ENCODE measurements at places on chromosomes 7 and 10. TPM values are rescaled to one million over a fixed set of nuclear protein-coding genes. Genes with fewer than 3 reads are reported as not detected.

The GPR15LG gene
- polyA plus RNA-seq = not detected

The SRRM3 gene
- not detected for polyA plus RNA-seq

The ZNF727 gene
- 0.42 TPM for polyA plus RNA-seq

The CPVL gene
- 4.3 TPM for polyA plus RNA-seq

The UCN3 gene
- not detected for polyA plus RNA-seq

The HSPA12A gene
- polyA plus RNA-seq = 0.04 TPM

The USP6NL gene
- 1.1 TPM for polyA plus RNA-seq

The ACSM6 gene
- 0.10 TPM for polyA plus RNA-seq

The CPXM2 gene
- not detected for polyA plus RNA-seq

The PSD gene
- 1.2 TPM for polyA plus RNA-seq

The SGMS1 gene
- polyA plus RNA-seq = 11.8 TPM

The CYP3A5 gene
- polyA plus RNA-seq = not detected

The LBX1 gene
- polyA plus RNA-seq = not detected

The GFRA1 gene
- not detected for polyA plus RNA-seq

The DPYSL4 gene
- not detected for polyA plus RNA-seq

The ZNF518A gene
- 15.9 TPM for polyA plus RNA-seq

The CDC14C gene
- polyA plus RNA-seq = not detected

The STEAP1B gene
- polyA plus RNA-seq = not detected

The STN1 gene
- 101 TPM for polyA plus RNA-seq

The KLF14 gene
- polyA plus RNA-seq = not detected

The TBL2 gene
- polyA plus RNA-seq = 32.4 TPM

The BHLHA15 gene
- not detected for polyA plus RNA-seq

The GBX1 gene
- polyA plus RNA-seq = not detected

The CAMK2B gene
- not detected for polyA plus RNA-seq

The GTF2IRD1 gene
- polyA plus RNA-seq = not detected

The GATA3 gene
- 27.2 TPM for polyA plus RNA-seq

The METTL2B gene
- polyA plus RNA-seq = 11.9 TPM

The SCART1 gene
- polyA plus RNA-seq = not detected

The OR6V1 gene
- not detected for polyA plus RNA-seq

The ATOH7 gene
- polyA plus RNA-seq = not detected

The NACAD gene
- polyA plus RNA-seq = 0.65 TPM

The ABCB1 gene
- 56.0 TPM for polyA plus RNA-seq

The OIT3 gene
- not detected for polyA plus RNA-seq

The PRLHR gene
- polyA plus RNA-seq = not detected

The TRPV5 gene
- not detected for polyA plus RNA-seq

The CLRN3 gene
- polyA plus RNA-seq = not detected

The CTNNA3 gene
- not detected for polyA plus RNA-seq

The EN2 gene
- not detected for polyA plus RNA-seq

The MINPP1 gene
- 12.2 TPM for polyA plus RNA-seq

The CAV2 gene
- polyA plus RNA-seq = not detected

The JMJD1C gene
- 37.4 TPM for polyA plus RNA-seq

The CYP2C9 gene
- polyA plus RNA-seq = not detected

The C10orf105 gene
- 0.11 TPM for polyA plus RNA-seq

The FXYD4 gene
- not detected for polyA plus RNA-seq

Measured in immature natural killer cell (primary cell).